ENCODE measurements at places on chromosomes 5 and 9.

- DNase-seq: no peak
These were observed 141.8 kb downstream of the YIPF5 start for GRCh38 chr5:144028636-144029035.

- DNase-seq: no peak
These were observed 50.7 kb downstream of the DOCK8 start for GRCh38 chr9:265209-265870.

DNA sequence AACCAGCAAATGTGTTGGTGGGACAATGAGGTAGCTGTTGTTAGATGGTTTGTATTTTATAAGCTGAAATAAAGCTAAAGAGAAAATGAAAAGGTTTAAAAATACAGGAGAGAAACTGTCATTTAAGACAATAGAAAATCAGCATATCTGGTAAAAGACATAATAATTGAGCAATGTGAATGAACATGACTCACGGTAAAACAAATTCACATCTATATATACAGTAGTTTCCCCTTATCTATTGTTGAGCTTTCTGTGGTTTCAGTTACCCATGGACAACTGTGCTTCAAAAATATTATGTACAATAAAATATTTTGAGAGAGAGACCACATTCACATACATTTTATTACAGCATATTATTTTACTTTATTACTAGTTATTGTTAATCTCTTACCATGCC lies 1649.8 kb downstream of the EFNA5 start:
- DNase-seq: no peak

DNA sequence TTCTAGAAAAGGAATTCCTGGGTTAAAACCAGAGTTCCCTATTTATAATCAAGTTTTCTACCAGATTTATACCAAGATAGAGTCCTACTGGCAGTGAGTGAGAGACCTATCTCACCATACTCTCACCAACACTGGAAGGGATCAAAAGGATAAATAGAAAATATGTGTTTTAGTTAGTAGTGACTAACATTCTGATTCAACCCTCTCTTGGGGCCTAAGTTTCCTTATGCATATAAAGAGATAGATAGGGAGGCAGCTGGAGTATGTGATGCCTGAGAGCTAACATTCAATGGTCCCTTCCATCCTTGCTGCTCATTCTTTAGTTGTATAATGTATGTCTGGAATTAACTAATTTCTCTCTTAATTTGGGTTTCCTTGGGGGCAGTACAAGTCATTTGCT lies 32.0 kb downstream of the CKMT2 start:
- no peak for DNase-seq

- DNase-seq: no peak
These were observed 73.2 kb upstream of the UNC5A start for GRCh38 chr5:176736931-176737745.

DNA sequence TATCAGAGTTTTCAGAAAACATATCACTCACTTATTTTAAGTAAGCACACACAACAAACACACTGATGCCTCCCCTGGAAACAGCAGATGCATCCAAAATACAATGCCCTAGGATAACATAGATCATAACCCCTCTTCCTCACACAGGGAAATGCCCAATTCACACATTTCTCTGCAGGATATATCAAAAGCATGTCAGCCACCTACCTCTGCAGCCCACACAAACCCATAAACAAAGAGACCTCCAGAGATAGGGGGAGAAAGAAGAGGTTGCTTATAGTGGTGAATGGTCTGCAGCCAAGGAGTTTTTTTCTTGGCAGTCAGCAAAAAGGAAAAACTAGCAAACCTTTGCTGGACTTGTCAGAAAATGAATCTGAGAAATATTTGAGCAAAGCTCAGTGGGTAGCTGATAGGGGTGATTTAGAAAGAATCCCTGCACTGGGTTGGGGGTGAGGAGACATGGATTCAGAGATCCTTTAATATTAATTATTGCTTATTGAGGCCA lies 36.1 kb downstream of the ABLIM3 start:
- DNase-seq: no peak
